ENCODE measurements at places on chromosomes 1 and 21.

- no peak for DNase-seq
Measured at GRCh38 chr1:36989241-36989640, 45.1 kb downstream of the GRIK3 start.

DNA sequence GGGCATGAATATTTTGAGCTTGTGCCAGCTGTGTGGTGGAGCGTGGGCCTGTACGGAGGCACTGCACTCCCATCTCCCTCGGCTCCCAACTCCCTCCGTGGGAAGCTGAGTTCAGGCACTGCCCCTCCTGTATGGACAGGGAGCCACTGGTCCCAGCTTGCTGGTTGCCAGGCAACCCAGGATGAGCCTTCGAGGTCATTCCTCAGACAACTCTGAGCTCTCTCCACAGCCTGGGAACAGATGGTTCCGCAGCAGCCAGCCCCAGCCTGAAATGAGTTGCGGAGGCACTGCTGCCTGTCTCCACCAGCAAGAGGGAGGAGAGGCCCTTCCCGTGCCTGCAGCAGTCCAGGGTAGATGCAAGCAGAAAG, 58.4 kb upstream of the TENT5B start:
- DNase-seq: no peak

DNA sequence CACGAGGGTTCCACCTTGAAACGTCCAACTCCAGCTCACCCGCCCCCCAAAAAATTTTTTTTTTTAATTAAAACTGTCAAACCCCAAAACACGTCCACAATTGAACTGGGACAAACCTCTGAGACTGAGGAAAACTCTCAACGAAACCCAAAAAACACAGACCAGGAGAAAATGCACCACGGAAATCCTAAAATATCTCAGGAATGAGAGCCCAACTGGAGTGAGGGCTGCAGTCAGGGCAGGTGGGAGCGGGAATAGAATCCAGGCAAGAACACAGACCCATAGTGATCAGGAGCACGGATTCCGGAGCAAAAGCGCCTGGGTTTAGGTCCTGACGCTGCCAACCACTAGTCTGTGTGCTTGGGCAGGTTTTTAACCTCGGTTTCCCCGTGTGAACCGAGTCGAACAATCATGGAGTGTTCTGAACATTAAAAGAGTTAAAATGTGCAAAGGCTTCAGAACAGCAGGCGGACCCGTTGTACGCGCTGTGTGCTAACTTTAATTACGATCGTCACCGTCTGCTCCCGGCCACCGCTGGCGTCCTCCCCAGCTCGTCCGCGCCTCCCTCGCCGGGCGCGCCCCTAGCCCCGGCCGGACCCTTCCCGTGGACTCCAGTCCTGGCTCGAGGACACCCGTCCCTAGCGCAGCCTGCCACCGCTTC, 624 bp downstream of the ARHGAP29 start:
- no peak for DNase-seq

DNA sequence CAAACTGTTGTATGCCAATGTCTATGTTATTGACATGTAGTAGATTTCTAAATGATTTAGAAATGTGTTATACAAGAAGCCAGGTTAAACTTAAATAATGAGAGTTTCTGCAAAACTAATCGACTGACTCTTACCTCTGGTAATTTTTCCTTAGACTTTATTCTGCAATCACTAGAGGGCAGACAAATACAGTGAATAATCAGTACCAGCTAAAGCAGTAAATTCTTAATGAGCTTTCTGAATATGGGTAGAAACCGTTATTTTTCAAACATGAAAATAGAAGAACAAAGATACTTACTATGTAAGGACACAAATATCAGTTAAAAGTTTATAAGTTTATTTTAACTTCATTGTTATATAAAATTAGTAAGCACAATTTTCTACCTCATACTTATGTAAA, 97.9 kb upstream of the RGS1 start:
- DNase-seq: no peak

GRCh38 chr1:5369223-5369622, 623.0 kb downstream of the NPHP4 start:
- DNase-seq: no peak

DNA sequence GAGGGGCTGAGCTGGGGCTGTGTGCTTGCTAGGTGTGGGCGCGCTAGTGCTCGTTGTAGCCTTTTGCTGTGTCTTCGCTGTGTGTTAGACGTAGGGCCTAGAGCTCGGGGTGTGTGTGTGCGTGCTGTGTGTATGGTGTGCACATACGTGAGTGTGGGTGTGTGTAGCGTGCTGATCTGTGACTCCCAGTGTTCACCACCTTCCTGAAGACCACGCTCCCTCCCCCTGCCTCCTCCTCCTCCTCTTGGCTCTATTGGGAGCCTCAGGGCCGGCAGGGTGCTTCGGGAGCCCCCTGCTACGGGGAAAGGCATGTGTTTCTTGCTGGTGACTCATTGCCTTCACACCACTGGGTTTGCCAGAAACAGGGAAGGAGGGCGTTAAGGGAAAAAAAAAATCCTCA, 9.4 kb upstream of the KCNC4 start:
- no peak for DNase-seq

DNA sequence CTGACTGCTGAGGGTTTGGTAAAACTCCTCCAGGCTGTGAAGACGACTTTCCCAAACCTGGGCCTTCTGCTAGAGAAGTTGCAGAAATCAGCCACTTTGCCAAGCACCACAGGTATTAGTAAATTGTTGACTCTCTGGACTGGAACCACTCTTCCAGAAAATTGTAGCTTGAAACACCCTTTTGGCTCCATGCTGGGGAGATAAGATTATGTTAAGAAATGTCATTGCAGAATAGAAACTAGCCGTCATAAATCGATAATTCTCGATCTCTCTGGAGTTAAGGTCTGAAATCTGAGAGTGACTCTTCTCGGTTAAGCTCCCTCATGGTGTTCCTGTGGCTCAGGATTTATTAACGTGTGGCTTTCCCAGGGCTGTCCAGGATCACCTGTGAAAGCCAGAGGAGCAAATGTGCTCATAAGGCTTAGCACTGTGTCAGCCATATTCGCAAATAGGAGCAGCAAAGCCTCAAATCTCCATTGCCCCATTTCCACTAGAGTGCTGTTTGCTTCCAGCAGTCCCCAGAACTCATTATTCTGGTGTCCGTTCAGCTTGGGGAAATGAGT, 54.6 kb downstream of the ZBTB40 start:
- DNase-seq: no peak

GRCh38 chr1:9957726-9958125, 14.5 kb downstream of the NMNAT1 start:
- no peak for DNase-seq

DNA sequence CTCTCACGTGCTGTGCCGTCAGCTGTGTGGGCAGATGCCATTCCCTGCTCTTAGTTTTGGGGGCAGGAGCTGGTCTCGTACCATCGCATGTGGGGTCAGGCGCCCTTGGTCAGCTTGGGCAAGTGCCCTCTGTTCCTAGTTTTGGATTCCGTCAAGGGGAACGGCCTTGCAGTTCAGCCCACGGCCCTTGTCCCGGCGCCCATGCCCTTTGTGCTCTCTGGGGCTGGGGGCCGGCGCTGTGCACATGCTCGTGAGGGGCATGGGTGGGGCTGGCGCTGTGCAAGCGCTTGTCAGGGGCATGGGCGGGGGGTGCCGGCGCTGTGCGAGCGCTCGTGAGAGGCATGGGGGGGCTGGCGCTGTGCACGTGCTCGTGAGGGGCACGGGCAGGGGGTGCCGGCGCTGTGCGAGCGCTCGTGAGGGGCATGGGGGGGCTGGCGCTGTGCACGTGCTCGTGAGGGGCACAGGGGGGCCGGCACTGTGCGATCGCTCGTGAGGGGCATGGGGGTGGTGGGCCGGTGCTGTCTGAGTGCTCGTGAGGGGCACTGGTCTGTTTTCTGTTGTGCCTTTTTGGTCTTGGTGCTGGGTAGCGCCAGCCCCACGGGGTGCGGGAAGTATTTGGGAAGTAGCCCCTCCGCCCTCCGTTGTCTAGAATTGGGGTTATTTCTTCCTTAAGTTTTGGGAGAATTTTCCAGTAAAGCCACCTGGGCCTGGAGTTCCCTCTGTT, 29.5 kb upstream of the DIP2A start:
- DNase-seq: no peak

DNA sequence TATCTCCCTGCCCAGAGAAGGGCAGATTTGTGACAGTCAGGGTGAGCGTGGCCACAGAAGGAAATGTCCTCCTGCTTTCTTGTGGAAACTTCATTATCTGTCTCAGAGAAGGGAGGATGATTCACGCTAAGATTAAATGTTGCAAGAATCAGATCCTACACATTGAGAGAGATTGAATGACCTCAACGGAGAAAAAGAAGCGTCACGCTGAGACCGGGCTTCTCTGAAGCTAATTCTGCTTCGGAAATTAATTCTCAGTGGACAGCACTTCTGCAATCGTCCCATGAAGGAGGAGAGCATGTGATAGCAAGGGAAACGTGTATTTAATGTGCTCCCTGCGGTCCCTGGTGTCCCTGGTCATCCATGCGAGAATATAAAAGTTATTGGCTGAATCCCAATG, 19.8 kb upstream of the C1orf21 start:
- DNase-seq: no peak

DNA sequence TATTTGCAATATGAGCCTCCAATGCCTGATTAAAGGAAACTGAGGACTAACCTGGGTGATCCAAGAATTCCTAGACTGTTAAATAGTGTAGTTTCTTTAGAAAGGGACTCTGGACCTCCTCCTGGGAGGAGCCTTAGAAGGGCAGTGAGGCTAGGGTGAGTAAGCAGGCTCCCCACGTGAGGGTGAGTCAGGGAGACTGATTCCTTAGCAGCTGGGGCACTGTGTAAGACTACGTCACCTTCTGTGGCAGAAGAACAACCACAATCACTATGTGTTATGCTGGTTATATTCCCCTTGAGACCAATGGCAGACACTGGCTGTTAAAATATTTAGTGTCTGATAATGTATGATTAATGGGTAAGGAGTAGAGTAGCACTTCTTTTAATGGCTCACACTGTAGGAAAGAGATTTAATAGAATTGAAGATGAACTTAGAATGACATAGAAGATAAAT, 53.3 kb upstream of the SYT14 start:
- peak; percentile 39 for DNase-seq

DNA sequence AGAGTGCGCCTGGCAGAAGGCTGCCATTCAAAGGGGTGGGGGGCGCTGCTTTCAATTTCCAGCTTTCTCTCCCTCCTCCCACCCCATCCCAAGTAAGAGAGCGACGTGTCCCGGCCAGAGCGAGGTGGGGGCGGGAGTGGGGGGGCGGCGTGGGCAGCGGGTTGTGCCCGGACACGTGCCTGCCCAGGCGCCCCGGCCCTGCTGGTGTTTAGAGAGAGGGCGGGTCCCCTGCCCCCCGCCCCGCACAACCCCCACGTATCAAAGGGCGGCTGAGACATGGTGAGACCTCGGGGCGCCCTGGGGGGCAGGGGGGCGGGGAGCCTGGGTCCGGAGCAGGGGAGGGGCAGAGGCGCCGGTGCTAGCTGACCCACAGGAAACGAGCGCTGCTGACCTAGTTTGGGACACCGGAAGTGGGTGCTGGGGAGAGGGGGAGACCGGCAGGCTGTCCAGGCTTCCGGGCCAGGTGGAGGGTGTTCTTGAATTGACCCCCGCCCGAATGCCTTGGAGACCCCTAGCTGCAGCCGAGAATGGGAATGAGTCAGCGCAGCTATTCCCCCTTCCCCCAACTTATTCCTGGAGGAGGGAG, 1.3 kb downstream of the ZBTB7B start:
- no peak for DNase-seq

DNA sequence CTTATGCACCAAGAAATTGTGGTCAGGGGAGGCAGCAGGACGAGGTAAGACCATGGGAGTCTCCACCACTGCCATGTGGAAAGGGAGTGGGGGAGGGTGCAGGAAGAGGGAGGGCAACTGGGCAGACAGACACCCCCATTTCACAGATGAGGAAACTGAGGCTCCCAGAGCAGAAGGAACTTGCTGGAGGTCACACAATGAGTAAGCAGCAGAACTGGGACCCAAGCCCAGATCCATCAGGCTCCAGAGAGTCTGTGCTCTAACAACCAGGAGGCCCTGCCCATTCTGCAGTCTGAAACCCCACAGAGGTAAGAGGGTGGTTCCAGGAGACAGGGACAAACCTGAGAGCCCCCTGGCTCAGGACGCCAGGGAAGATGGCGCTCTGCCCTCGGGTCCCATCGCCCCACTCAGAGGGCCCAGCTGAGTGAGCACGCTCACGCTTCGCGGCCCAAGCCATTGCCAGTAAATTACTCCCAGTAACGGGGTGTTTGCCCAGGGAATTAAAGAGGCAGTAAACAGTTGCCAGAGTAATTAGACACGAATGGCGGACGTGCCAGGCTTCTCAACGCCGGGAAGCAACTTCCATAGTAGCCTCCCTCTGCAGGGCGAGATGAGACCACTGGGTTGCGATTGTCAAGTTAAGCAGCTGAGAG, 59.2 kb downstream of the MATN1 start:
- DNase-seq: peak; percentile 23

- no peak for DNase-seq
Measured at GRCh38 chr1:75722966-75723365, 1.5 kb upstream of the ACADM start.

DNA sequence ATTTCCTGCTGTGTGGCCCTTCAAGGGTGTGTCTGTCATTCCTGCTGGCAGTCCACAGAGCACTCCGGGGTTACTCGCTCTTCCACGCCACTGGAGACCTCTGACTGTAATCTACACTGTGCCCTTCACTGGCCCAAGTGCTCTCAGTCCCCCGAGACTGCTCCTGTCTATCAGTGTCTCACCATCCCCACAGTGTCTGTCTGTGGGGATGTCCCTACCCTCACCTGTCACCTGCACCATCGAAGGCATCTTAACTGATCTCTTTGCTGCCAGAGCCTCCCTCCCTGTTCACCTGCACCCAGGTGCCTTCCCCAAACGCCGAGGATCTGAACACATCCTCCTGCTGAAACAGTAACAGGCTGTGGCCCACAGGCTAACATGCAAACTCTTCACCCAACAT, 136.7 kb downstream of the MATN1 start:
- DNase-seq: no peak

DNA sequence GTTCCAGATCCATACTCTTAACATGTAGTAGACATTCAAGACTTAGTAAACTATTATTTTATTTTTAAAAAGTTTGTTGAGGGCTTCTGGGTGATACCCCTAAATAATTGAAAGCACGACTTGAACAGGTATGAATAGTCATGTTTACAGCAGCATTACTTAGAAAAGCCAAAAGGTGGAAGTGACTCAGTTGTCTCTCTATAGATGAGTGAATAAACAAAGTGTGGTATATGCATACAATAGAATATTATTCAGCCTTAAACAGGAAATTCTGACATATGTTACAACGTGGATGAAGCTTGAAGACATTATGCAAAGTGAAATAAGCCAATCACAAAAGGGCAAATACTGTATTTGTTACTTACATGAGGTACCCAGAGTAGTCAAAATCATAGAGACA, 26.5 kb downstream of the TSNAX start:
- no peak for DNase-seq

- DNase-seq: peak; percentile 61
Measured at GRCh38 chr1:176206006-176206960, 803 bp downstream of the COP1 start.

- DNase-seq: no peak
Measured at GRCh38 chr1:157988002-157988401, 5.4 kb upstream of the KIRREL1 start.

GRCh38 chr1:224502459-224503160, 68.0 kb upstream of the WDR26 start:
- no peak for DNase-seq

DNA sequence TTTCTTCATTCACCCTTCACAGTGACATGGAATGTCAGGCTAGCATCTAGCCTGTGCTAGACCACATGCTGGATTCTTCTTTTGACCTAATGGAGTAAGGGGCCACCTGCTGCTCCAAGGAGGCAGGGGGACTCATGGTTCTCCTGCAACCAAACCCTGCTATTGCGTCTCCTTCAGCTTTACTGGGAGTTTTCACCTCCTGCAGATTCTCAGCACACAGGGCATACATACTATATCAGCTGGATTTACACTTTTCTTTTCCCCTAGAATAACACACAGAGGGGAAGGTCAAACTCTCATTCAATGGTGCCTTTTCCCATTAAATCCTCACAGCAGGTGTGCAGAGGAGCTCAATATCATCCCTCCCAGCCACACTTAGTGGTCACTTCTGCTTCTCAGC, 16.6 kb upstream of the AK5 start:
- no peak for DNase-seq
